ENCODE measurements at places on chromosomes 16 and 17. TPM values are rescaled to one million over a fixed set of nuclear protein-coding genes. Genes with fewer than 3 reads are reported as not detected.

GRCh38 chr17:72906306-72906705 is 186.2 kb downstream of the SLC39A11 start:
- no peak for DNase-seq

GRCh38 chr17:44360826-44361225 is 2.8 kb downstream of the FAM171A2 start:
- DNase-seq, result peak; percentile 23

DNA sequence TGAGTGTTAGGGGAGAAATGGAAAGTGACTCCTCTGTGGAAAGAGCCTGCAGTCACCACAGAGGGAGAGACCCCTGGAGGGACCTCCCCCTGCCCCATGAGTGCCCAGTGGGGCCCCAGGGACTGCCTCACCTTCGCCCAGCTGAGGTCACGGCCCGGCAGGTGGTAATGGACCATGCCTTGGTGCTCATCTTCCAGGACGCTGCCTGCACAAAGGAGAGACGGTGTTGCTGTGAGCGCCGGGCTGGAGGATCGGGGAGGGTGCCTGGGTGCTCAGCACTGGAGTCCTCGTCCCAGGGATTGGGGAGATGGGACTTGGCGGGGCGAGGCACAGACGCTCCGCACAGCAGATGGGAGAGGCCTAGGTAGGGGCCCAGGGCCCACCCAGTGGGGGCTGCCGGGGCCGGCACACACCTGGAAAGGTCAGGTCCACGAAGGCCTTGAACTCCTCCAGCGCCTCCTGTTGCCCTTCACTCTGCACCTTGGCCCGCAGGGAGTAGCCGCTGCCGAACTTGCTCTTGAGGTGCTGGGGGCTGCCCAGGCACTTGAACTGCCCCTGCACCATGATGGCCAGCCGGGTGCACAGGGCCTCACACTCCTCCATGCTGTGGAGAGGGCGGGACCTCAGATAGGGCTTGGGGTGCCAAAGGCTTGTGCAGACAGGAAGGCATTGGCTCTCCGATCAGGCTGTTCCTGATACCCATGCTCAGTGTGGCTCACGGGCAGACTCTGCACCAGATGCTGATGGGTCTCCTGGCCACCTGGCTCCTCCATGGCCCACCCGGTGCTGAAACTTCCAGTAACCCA is 9.7 kb upstream of the RNPS1 start:
- DNase-seq, result no peak

- no peak for DNase-seq
Observed at GRCh38 chr17:14902803-14903202, 362.3 kb downstream of the PMP22 start.

DNA sequence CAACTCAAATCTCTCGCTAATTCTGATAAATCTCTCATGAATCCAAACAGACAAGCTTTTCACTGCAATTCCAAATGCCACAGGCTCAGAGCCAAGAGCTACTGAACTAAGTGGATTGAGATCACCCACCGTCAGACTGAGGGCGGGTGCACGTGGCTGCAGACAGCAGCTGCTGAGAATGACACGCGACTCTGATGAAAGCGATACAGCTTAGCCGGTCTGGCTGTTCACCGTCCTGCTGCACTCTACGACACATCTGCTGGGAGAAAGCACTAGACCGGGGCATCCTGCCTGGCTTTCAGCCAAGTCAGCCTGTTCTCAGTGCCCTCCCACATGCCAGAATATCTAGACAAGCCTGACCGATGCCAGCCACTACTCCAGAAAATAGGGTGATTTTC is 42.6 kb downstream of the KLHDC4 start:
- DNase-seq, result peak; percentile 31

DNA sequence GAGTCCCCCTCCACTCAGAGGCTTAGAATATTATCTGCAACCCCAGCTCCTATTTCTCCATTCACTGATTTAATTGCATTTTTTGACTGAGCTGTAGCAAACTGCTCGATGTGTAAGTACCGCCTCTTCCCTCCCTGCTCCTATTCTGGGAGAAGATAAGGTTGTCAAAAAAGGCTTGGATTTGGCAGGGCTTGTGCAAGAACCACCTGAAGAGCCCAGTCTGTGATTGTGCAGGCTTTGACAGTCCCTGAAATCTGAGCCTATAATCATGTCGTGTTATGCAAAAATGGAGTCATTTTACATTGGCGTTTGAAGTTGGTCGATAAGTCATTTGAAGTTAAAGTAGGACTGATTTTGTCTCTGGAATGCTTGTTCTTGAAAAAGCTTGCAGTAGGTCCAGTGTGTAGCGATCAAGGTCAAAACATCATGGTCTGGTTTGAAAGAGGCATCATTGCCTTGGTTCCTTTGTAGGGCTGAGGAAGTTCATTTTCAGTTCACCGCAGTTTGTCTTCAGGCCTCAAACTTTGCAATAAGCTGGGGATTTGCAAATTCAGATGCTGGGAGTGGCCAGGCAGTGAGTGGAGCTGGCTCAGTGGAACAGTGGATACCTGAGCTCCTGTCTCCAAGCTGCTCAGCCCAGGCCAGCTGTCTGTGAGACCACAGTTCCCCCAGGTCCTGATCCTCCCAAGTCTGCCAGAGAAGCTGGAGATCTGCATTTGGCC is 68.8 kb downstream of the KATNIP start:
- DNase-seq, result no peak

- no peak for DNase-seq
Observed at GRCh38 chr17:74390680-74391653, 23.7 kb downstream of the GPR142 start.

DNA sequence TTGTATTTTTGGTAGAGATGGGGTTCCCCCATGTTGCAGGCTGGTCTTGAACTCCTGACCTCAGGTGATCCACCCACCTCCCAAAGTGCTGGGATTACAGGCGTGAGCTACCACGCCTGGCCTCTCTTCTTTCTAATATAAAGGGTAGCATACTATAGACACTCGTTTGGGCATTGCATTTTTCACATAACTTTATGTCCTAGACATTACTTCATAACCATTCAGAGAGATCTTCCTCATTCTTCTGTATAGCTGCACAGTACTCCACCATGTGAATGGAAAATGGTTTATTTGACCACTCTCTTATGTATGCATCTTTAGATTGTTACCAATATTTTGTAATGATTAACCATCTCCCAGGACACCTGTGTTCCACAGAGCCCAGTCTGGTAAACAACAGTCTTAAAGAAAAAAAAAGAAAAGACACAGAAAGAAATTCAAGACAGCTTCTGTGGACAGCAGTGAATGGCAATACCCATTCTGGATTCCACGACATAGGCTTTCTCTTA is 42.1 kb downstream of the TK2 start:
- no peak for DNase-seq

DNA sequence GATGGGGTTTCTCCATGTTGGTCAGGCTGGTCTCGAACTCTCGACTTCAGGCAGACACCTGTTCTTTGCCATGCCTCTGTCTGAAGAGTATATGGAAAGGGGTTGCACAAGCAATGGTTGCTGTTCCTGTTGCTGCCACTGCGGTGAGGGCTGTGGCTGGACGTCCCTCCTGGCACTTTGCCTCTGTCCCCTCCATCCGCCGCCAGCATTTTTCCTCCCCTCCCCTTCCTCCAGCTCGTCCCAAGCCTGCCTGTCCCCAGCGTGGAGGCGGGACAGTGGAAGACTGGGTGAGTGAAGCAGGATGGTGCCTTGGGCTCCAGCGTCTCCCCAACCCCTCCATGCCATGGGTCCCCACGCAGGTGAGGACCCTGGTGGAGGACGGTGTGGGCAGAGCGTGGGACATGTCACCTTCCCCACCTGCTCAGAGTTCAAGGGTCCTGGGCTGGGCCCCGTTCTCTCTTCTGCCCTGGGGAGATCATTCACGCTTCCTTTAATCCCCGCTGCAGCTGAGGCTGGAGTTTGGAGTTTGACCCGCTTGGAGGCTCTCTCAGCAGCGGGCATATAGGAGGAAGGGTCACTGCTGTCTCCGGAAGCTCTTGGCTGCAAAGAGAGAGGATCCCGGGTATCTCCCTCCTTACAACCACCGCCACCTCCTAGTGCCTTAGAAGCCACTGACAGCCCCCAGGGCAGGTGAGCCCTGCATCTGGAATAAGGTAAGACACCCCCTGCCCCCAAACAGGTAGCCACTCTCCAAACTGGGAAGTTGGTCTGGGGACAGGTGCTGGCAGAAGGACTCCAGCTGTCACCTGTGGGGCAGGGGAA is at the start of gene SLC5A11:
Gene SLC5A11, plus strand, starts transcription at position 238 of the 822 bp plus-strand sequence. CDS start 12,681 bp downstream, outside the sequence.
- DNase-seq, result peak; percentile 88

DNA sequence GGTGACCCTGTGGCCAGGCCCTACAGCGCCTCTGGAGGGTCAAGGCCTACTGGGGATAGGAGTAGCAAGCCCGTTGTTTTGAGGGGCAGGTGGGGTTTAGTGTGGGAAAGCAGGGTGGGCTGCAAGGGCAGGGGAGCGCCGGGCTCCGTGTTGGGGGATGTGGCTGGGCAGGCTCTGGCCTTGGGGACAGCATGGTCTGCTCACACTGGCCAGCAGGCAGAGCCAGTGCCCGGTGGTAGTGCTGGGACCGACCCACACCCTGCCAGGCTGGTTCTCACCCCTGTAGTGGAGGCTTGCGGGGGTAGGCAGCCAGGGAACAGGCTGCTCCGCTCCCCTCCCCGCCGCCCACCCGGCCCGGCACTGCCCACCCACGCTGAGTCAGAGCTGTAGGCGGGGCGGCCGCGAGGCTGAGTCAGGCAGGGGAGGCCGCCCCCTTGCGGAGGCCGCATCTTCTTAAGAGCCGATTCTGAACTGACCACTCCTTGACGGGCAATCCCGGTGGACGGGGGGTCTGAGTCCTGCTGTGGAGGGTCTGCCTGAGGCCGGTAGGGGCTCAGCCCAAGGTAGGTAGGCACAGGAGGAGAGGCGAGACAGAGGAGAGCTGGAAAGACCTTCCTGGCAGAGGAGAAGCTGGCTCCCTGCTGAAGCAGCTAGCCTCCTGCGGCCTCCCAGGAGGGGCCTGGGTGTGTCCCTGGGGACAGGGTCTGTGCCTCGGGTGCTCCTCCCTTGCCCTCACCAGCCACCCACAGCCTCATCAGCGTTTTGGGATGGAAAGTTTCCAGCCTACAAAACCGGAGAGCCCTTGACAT is 62.4 kb downstream of the BAIAP2 start:
- DNase-seq, result peak; percentile 31

GRCh38 chr16:87833548-87833947 is 35.8 kb downstream of the SLC7A5 start:
- no peak for DNase-seq

DNA sequence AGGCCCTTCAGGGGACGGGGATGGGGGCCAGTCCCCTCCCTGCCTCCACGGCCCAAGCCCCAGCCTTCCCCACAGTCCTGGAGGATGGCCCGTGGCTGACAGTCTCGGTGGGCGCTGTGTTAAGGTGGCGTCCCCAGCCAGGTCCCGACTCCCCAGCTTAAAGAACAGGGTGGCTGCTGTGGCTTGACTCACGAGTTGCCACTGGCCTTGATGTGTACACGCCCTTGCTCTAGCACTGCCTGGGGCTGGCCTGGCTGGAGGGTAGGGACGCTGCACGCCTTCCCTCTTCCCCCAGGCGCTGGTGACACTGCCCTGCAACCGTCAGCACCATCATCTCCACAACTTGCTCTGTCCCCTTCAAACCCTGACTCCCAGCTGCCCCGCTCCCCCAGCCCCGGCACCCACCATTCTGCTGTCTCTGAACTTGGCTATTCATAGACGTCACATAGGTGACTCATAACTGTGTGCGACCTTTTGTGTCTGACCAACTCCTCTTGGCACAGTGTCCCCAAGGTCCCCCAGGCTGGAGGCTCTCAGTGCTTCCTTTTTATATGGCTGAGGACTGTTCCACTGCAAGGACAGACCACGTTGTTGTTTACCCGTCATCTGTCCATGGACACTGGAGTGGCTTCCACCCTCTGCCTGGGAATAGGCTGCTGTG is 6.3 kb downstream of the GNPTG start:
- no peak for DNase-seq

DNA sequence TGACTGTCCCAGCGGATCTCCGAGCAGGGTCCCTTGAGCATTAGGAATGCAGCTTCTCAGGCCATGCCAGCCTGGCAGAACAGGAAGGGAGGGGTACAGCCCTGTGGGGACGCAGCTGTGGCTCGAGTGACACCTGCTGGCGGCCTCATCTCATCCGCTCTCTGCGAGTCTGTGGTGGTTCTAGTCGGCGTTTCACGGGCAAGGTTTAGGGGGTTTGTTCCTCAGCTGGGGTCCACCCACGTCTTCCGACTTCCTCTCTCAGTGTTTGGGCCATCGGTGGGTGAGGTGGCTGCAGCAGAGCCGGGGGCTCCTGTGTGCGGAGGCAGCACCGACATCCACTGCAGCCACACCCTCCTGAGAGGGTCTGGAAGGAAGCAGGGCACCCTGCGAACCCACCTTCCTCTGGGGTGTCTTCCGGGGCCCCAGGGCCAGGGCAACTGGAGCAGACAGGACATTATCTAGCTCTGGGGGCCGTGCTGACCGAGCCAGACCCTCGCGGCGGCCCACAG is 33.3 kb downstream of the JPH3 start:
- peak; percentile 60 for DNase-seq

DNA sequence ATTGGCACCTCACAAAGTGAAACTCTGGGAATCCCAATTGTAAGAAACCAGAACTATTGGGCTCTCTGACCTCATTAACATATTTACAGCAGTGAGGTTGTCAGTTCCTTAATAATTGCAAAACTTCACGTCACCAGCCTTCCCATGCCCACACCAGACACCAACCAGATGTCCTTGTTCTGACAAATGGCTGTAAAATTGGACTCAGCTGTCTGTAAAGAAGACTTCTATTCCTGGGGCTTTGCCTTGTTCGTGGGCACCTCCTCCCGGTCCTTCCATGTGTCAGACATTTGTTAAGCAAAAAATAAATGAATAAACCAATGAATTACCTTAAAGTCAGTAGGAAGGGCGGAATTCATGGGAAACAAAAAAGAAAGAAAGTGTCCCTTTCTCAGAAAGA is 284.3 kb upstream of the CDH11 start:
- no peak for DNase-seq

DNA sequence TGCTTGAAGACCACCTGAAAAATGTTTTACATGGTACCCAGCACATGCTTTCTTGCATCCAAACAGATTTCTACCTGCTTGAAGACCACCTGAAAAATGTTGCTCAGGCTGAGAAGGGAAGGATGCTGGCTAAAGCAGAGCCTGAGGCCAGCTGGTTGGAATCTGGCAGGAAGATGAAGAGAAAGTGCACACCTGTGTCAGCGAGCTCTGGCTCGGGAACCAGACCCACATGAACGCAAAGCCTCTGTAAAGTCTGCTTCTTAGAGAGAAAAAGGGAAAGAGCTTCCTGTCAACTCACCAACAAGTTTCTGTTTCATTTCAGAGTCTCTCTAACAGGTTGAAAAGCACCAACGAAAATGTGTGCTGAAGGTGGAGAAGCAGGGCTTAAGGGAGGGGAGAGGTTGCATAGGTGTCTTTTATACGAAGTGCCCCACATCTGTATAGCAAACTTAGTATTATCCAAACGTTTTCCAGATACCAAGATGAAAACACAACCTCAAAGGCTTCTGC is 226.0 kb downstream of the TOX3 start:
- DNase-seq, result peak; percentile 19

GRCh38 chr17:53687324-53687723 is 135.4 kb upstream of the KIF2B start:
- DNase-seq, result no peak

- DNase-seq, result no peak
Observed at GRCh38 chr16:70572926-70573270, 49.3 kb downstream of the SF3B3 start.

ATP2C2 gene
- 45.7 TPM for polyA plus RNA-seq

SLFN13 gene
- polyA plus RNA-seq, result 2.4 TPM

ZPBP2 gene
- polyA plus RNA-seq, result not detected

BAIAP3 gene
- 4.5 TPM for polyA plus RNA-seq

HS3ST3A1 gene
- 0.25 TPM for polyA plus RNA-seq

AANAT gene
- polyA plus RNA-seq, result not detected

SEPTIN12 gene
- not detected for polyA plus RNA-seq

DUS1L gene
- polyA plus RNA-seq, result 115 TPM

Measured in small intestine (tissue), 16 donors.